Lower lobe of right lung (tissue), 2 donors: ENCODE measurements at places on chromosomes 4 and X. TPM values are rescaled to one million over a fixed set of nuclear protein-coding genes. Genes with fewer than 3 reads are reported as not detected.

FAM241A gene
- 5.0 TPM for total RNA-seq

IQSEC2 gene
- 24.0 TPM for total RNA-seq

ERAS gene
- total RNA-seq = not detected

TMPRSS11D gene
- not detected for total RNA-seq

TBC1D8B gene
- total RNA-seq = 7.4 TPM

GRCh38 chr4:123536225-123536624 is 139.6 kb downstream of the SPRY1 start:
- no peak for DNase-seq
- H3K27me3 ChIP-seq = no peaks in the 10 kb centered on the region
- H3K4me3 ChIP-seq = no peak overlapping the region
- H3K4me1 ChIP-seq = no peaks in the 10 kb centered on the region

DNA sequence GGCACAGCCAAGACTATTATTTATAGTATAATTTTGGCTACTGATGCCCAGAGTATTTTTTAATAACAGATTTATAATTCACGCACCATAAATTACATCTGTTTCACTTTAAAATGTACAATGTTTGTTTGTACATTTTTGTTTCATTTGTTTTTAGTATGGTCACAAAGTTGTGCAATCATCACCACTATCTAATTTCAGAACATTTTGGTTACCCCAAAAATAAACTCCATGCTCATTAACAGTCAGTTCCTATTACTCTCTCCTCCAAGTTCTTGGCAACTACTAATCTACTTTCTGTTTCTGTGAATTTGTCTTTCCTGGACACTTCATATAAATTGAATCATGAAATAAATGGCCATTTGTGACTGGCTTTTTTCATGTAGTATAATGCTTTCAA is 176.7 kb downstream of the SH3BGRL start:
- H3K4me3 ChIP-seq = no peak overlapping the region
- H3K27ac ChIP-seq = no peak overlapping the region
- no peaks in the 10 kb centered on the region for H3K27me3 ChIP-seq
- no peaks in the 10 kb centered on the region for H3K4me1 ChIP-seq
- H3K36me3 ChIP-seq = no peaks in the 10 kb centered on the region

- H3K27me3 ChIP-seq = no peaks in the 10 kb centered on the region
- peaks cover 26% of the 10 kb centered on the region for H3K4me1 ChIP-seq
- H3K27ac ChIP-seq = no peak overlapping the region
- no peak overlapping the region for H3K4me3 ChIP-seq
- DNase-seq = no peak
- H3K36me3 ChIP-seq = peaks cover 32% of the 10 kb centered on the region
Observed at GRCh38 chr4:88606832-88607231, 14.6 kb downstream of the HERC3 start.

- H3K27me3 ChIP-seq = no peaks in the 10 kb centered on the region
- no peaks in the 10 kb centered on the region for H3K4me1 ChIP-seq
- no peak for DNase-seq
- H3K27ac ChIP-seq = no peak overlapping the region
Observed at GRCh38 chr4:147651563-147651962, 32.4 kb downstream of the PRMT9 start.

DNA sequence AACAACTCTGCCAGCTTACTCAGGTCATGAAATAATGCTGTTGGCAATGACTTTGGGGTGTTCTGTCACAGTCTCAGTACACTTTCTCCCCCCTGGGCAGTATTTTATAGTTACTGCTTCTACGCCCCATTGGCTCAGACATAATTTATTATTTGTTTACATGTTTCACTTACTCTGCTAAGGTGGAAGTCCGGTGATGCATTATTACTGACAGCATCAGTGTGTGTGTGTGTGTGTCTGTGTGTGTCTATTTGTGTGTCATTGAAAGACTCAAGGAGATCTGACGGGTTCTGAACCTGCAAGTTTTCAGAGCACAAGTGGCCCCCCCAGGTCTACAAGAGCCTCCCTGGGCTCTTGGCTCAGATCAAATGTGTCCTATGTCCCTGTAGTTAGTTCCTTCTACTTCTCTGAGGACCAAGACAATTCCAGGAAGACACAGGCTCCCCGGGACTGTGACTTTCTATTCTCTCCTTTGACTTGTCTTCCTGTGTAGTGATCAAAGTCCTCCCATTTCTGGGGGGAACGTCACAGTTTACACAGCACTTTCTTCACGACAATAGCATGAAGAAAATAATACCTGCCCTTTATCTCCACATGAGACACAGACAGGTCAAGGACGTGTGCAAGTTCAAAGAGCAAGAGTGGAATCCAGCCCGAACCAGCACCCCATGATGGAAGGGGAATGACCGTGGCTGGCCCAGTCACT is 283.7 kb upstream of the GATB start:
- no peak overlapping the region for H3K4me3 ChIP-seq
- DNase-seq = no peak
- H3K27ac ChIP-seq = no peak overlapping the region
- no peaks in the 10 kb centered on the region for H3K36me3 ChIP-seq
- peaks cover 11% of the 10 kb centered on the region for H3K4me1 ChIP-seq

DNA sequence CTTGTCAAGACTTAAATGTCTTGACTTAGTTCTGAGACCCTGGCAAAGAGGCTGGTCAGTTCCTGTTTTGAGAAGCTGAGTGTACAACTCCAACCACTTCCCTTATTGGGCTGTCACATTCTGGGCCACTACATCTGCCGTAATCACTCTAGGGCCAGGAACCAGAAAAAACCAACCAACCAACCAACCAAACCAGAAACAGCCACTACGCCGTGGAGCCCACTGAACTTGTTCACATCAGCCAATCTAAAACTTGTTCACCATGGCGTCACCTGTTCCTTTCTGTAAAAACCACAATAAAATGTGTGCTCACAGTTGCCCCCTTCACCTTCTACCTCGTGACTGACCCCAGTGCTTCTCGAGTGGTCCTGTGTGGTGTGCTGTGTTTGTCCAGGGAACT is 107.3 kb downstream of the JADE1 start:
- DNase-seq = peak; percentile 56
- H3K4me1 ChIP-seq = peaks cover 8% of the 10 kb centered on the region
- no peaks in the 10 kb centered on the region for H3K36me3 ChIP-seq
- H3K27me3 ChIP-seq = no peaks in the 10 kb centered on the region
- H3K27ac ChIP-seq = peak overlapping the region; percentile 59

GRCh38 chr4:68368691-68369131 is 18.8 kb upstream of the YTHDC1 start:
- no peaks in the 10 kb centered on the region for H3K4me1 ChIP-seq
- no peak for DNase-seq
- H3K4me3 ChIP-seq = no peak overlapping the region
